ENCODE measurements at places on chromosomes 2 and 18. TPM values are rescaled to one million over a fixed set of nuclear protein-coding genes. Genes with fewer than 3 reads are reported as not detected.

GNAL gene
- total RNA-seq, result 0.65 TPM

FIGLA gene
- not detected for total RNA-seq

MOB1A gene
- total RNA-seq, result 74.5 TPM

C1GALT1C1L gene
- total RNA-seq, result 0.57 TPM

NT5C1B gene
- total RNA-seq, result not detected

TTC27 gene
- total RNA-seq, result 15.8 TPM

GALR1 gene
- total RNA-seq, result not detected

LRRTM4 gene
- not detected for total RNA-seq

UGT1A10 gene
- total RNA-seq, result 0.83 TPM

CRACDL gene
- not detected for total RNA-seq

TUBB8B gene
- total RNA-seq, result not detected

NDC80 gene
- total RNA-seq, result 2.7 TPM

LDLRAD4 gene
- 3.1 TPM for total RNA-seq

LGALSL gene
- total RNA-seq, result 3.8 TPM

SLC30A3 gene
- total RNA-seq, result under 0.01 TPM

AGXT gene
- not detected for total RNA-seq

KCTD18 gene
- 26.5 TPM for total RNA-seq

DSC2 gene
- not detected for total RNA-seq

NCOA1 gene
- total RNA-seq, result 11.9 TPM

TACR1 gene
- under 0.01 TPM for total RNA-seq

ASB18 gene
- not detected for total RNA-seq

ARHGAP15 gene
- total RNA-seq, result 0.09 TPM

CXCR1 gene
- total RNA-seq, result not detected

DYSF gene
- total RNA-seq, result 0.65 TPM

TEX44 gene
- total RNA-seq, result not detected

TMBIM1 gene
- total RNA-seq, result 144 TPM

TXNDC2 gene
- under 0.01 TPM for total RNA-seq

ESCO1 gene
- total RNA-seq, result 13.8 TPM

IL36G gene
- total RNA-seq, result not detected

MTLN gene
- total RNA-seq, result 55.6 TPM

IMPA2 gene
- total RNA-seq, result 17.6 TPM

HOXD12 gene
- total RNA-seq, result not detected

LRRC30 gene
- not detected for total RNA-seq

EFR3B gene
- total RNA-seq, result 1.4 TPM

ABCB11 gene
- not detected for total RNA-seq

CNDP1 gene
- total RNA-seq, result not detected

All from smooth muscle cell of bladder (primary cell).